ENCODE measurements at places on chromosomes 6 and 20.

DNA sequence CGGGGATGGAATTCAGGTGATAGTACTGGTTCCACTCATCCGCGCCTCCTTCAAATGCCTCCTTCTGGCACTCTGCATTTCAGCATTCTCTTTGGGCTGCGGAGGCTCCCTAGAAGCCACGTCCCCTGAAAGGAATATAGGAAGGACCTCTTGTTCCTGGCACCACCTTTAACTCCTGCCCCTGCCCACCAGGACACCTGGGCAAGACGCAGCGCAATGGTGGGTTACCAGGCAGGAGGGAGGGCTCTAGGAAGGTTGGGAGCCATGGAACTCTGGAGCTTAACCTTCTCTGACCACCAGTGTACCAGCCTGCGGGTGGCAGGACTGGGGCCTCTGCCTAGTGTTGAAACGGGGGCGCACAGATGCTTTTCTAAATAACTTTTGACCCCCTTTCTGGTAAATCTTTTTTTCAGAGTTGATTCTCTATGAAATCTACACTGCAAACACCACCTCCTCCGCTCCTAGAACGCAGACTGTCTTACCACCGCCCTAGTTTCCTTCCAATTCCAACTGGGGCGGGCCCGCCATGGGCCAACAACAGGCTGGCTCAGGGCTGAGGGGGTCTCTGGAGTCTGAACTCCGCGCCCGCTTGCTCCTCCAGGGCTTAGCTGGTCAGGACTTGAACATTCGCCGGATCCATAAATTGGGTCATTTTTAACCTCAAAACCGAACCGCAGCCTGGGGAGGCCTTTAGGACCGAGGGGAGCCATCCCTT lies 871 bp upstream of the SYNDIG1 start:
- no peak overlapping the region for H3K4me3 ChIP-seq
- no peaks in the 10 kb centered on the region for H3K36me3 ChIP-seq
- DNase-seq, result no peak
- H3K27ac ChIP-seq, result no peak overlapping the region

GRCh38 chr6:2940010-2940850 lies 31.1 kb downstream of the SERPINB6 start:
- peaks cover 53% of the 10 kb centered on the region for H3K36me3 ChIP-seq
- H3K27ac ChIP-seq, result peak overlapping the region; percentile 92
- H3K27me3 ChIP-seq, result no peaks in the 10 kb centered on the region
- no peak overlapping the region for H3K4me3 ChIP-seq
- peaks cover 48% of the 10 kb centered on the region for H3K4me1 ChIP-seq
- peak; percentile 76 for DNase-seq

- DNase-seq, result no peak
- H3K4me3 ChIP-seq, result no peak overlapping the region
- no peak overlapping the region for H3K27ac ChIP-seq
- no peaks in the 10 kb centered on the region for H3K27me3 ChIP-seq
- H3K36me3 ChIP-seq, result no peaks in the 10 kb centered on the region
These were observed 290.5 kb upstream of the ZFP64 start for GRCh38 chr20:52482044-52482443.

- no peaks in the 10 kb centered on the region for H3K27me3 ChIP-seq
- DNase-seq, result no peak
- no peaks in the 10 kb centered on the region for H3K36me3 ChIP-seq
- no peak overlapping the region for H3K4me3 ChIP-seq
- peaks cover 7% of the 10 kb centered on the region for H3K4me1 ChIP-seq
- no peak overlapping the region for H3K27ac ChIP-seq
These were observed 42.4 kb downstream of the ISM1 start for GRCh38 chr20:13263451-13263850.

GRCh38 chr6:41678511-41679084 lies 40.3 kb downstream of the MDFI start:
- no peak overlapping the region for H3K4me3 ChIP-seq
- no peak overlapping the region for H3K27ac ChIP-seq
- no peak for DNase-seq
- peaks cover 7% of the 10 kb centered on the region for H3K27me3 ChIP-seq
- peaks cover 3% of the 10 kb centered on the region for H3K4me1 ChIP-seq

GRCh38 chr6:135600086-135600702 lies 102.7 kb upstream of the AHI1 start:
- H3K27me3 ChIP-seq, result no peaks in the 10 kb centered on the region
- no peak overlapping the region for H3K4me3 ChIP-seq
- H3K36me3 ChIP-seq, result peaks cover 89% of the 10 kb centered on the region
- no peak for DNase-seq

GRCh38 chr6:30006170-30007131 lies 54.6 kb upstream of the POLR1H start:
- no peak overlapping the region for H3K27ac ChIP-seq
- H3K36me3 ChIP-seq, result no peaks in the 10 kb centered on the region
- H3K4me1 ChIP-seq, result peaks cover 11% of the 10 kb centered on the region
- peaks cover 39% of the 10 kb centered on the region for H3K27me3 ChIP-seq
- H3K4me3 ChIP-seq, result peak overlapping the region; percentile 30
- no peak for DNase-seq

DNA sequence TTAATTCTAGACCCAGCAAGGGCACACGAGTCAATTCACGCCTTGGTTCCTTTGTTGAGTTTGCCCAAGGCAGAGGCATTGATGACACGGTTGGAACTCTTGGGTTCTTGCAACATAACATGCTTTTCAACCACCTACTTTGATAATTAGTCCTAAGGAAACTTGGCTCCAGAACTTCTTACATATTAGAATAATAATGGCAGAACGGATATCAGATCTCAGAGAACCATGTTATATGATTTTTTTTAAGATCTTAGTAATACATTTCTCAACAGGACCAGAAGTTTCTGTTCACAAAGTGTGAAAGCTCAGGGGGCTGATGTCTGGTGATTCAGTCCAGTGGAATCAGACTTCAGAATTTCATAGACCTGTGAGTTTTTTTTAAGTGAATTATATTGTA lies 19.2 kb downstream of the SPTLC3 start:
- H3K27ac ChIP-seq, result no peak overlapping the region
- no peaks in the 10 kb centered on the region for H3K36me3 ChIP-seq
- no peaks in the 10 kb centered on the region for H3K4me1 ChIP-seq
- no peaks in the 10 kb centered on the region for H3K27me3 ChIP-seq

DNA sequence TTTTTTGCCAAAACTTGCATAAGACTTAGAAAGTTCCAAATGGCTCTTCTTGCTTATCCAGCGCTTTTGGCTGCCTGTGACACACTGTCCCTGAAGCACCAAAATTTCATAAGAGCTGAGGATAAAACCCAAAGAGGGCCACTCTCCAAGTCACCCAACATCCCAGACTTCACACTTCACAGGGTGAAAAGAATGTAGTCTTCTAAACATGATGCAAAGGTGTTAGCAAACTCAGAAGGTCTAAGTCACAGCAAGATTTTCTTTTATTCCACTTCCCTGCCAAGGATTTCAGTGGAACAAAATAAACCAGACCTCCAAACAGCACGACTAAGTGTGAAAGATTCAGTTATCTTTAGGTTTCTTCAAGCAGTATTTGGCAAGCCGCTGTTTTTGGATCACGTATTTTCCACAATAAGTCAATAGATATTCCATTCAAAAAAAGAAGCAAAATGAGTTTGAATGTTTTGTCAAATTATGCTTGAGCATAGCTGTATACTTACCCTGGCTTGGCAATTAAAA lies 44.6 kb upstream of the CD93 start:
- H3K4me1 ChIP-seq, result peaks cover 5% of the 10 kb centered on the region
- no peaks in the 10 kb centered on the region for H3K36me3 ChIP-seq
- H3K4me3 ChIP-seq, result no peak overlapping the region
- no peak for DNase-seq
- no peak overlapping the region for H3K27ac ChIP-seq
- H3K27me3 ChIP-seq, result peaks cover 2% of the 10 kb centered on the region

DNA sequence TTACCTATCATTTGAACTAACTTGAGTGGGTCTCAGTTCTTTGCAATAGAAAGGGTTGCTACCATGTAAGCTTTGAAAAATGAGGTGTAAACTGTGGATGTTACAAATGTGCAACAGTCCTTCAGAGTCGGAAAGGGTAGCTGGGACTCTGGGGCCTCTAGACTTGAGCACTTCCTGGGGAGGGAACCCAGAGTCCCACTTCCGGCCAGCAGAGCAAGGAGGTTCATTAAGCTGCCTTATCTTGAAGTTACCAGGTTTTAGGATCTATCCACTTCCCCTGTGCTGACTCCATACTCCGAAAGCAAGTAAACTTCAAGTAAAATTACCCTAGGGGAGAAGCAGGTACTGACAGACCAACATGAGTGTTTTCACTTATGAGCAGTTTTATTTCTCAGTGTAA lies 9.4 kb downstream of the TRIM10 start:
- no peaks in the 10 kb centered on the region for H3K36me3 ChIP-seq
- DNase-seq, result peak; percentile 4
- H3K4me1 ChIP-seq, result peaks cover 6% of the 10 kb centered on the region
- no peak overlapping the region for H3K4me3 ChIP-seq
- H3K27ac ChIP-seq, result no peak overlapping the region

DNA sequence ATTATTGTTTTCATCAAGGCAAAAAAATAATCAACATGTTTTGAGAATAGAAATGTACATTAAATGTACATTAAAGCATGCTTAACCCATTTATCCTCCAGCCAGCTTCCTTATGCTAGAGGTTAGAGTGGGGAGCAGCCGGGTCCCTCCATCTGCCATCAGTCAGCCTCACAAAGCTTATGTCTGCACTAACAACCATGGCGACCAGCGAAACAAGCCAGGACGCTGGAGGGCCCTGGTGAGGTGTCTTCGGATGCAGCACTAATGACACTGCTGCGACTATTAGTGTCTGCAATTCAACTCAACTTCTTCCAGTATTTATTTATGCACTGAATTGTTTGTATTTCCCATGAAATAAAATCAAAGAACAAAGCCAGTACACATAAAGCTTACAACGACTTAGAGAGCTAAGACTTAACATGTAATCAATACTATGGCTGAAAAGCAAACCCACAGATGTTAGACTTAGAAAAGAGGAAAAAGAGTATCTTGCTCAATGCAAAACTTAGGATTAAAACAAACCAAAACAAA lies 6.8 kb downstream of the CLDN20 start:
- peaks cover 12% of the 10 kb centered on the region for H3K4me1 ChIP-seq
- H3K27ac ChIP-seq, result no peak overlapping the region
- H3K4me3 ChIP-seq, result no peak overlapping the region
- no peak for DNase-seq
- H3K36me3 ChIP-seq, result peaks cover 28% of the 10 kb centered on the region

Data from activated T-helper 2 cell treated with anti-CD3 and anti-CD28 coated beads, Interferon-gamma antibody, Interleukin-2, Interleukin-4, amounts not matched to agents 10 μg/mL and 5 μg/mL and 100 μg/mL, durations not matched to agents 14 hours and 24 hours and 36 hours (primary cell).